Hepatocyte (in vitro differentiated cells): ENCODE measurements at places on chromosomes 6 and 20. TPM values are rescaled to one million over a fixed set of nuclear protein-coding genes. Genes with fewer than 3 reads are reported as not detected.

LY6G5C gene
- total RNA-seq, result 0.32 TPM in 1 of 2 replicates, not detected in the other

RBPJL gene
- total RNA-seq, result not detected in 2 replicates

- no peak for DNase-seq
- H3K4me3 ChIP-seq, result no peak overlapping the region
- H3K27ac ChIP-seq, result no peak overlapping the region
- no peaks in the 10 kb centered on the region for H3K27me3 ChIP-seq
- H3K36me3 ChIP-seq, result no peaks in the 10 kb centered on the region
Observed at GRCh38 chr6:128532827-128533226, 12.4 kb upstream of the PTPRK start.

DNA sequence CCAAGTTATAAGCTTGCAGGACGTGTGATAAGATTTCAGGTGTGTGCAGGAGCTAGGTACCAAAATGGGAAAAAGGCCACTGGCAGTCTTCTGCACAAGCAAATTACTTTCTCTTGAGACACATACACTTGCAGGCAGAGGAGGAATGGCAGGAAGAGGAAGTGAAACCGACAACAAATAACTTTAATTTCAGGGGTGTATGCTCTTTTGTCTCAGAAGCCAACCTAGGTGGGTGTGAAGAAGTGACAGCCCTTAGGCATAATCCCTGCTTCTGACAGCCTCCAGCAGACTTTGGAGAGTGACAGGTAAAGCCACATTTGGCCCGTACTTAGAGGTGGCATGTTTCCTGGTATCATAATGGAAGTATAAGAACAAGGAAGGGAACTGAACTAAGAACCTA, 118.8 kb upstream of the TRAF3IP2 start:
- H3K27ac ChIP-seq, result no peak overlapping the region
- H3K36me3 ChIP-seq, result no peaks in the 10 kb centered on the region
- DNase-seq, result no peak
- H3K4me3 ChIP-seq, result no peak overlapping the region
- no peaks in the 10 kb centered on the region for H3K27me3 ChIP-seq
- peaks cover 5% of the 10 kb centered on the region for H3K4me1 ChIP-seq

GRCh38 chr6:27825025-27825793, 87.0 kb downstream of the OR2B2 start:
- DNase-seq, result no peak
- no peaks in the 10 kb centered on the region for H3K36me3 ChIP-seq
- peak overlapping the region; percentile 98 for H3K27ac ChIP-seq
- H3K4me3 ChIP-seq, result peak overlapping the region; percentile 98

GRCh38 chr6:157023958-157024357, 246.8 kb downstream of the ARID1B start:
- no peak overlapping the region for H3K4me3 ChIP-seq
- peaks cover 20% of the 10 kb centered on the region for H3K4me1 ChIP-seq
- no peak for DNase-seq
- H3K27me3 ChIP-seq, result no peaks in the 10 kb centered on the region
- H3K36me3 ChIP-seq, result no peaks in the 10 kb centered on the region
